Panc1 (cell line): ENCODE measurements at places on chromosomes 2 and 18.

DNA sequence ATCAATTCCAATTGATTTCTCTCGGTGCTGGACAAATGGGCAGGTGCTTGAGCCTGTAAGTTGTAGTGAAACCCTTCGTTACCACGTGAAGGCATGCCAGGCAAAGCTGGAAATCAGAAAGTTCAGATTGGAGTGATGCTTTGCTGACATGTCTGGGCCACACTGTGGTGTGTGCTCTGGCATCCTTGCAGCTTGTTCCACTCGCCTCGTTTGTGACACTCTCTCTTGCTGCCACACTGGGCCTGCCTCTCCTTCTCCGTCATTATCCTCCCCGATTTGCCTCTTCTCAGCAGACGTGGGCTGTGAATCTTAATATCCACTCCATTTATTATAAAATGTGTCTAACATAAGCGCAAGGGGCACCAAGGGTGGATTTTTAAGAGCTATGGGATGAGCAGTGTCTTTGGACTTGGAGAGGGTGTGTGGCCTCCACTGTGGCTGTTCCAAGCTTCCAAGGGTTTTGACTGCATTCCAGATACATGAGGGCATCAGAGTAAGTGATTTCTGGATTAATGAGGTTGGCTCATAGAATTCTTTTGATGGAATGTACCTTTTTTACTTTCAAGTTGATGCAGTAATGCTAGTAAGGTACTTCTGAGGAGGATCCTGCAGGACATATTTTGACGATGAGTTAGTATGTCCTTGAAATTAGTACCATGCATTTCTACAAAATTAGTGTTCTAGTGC is 238.8 kb downstream of the TPGS2 start:
- DNase-seq: no peak

DNA sequence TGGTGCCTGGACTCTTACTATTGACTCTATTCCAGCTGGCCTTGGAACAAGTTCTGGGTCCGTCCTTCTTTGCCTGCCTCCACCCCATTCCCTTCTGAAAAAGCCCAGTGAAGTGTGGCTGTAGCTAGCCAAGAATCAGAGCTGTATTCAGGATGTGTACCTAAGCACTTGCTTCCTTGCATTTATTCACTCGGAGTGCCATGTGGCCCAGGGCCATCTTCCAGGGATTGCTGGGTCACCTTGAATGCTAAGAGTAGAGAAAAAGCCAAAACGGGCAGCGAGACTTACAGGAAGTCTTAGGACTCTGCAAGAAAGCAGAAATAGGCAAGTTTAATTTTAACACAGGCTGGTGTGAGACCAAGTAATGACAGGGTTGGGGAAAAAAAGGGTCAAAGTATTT is 4.1 kb downstream of the ITGA6 start:
- no peak for DNase-seq

- DNase-seq: no peak
Measured at GRCh38 chr18:6606411-6607085, 123.0 kb upstream of the ARHGAP28 start.

DNA sequence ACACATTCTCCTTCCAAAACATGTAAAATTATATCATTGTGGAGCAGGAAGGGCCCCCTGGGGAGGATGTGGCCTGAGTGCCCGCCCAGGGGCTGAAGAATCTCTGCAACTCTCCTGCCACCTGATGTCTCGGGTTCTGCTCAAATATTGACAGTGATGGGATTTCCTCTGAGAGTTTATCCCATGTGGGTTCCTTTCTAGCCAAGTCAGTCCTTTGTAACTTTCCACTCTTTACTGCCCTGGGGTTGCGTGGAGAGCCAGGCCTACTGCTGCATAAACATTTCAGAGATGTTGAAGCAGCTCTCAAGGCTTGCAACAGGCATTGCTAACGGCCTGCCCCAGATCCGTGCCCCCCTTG is 4.0 kb upstream of the RAB17 start:
- no peak for DNase-seq

- no peak for DNase-seq
Measured at GRCh38 chr2:197280015-197280702, 30.4 kb downstream of the ANKRD44 start.

DNA sequence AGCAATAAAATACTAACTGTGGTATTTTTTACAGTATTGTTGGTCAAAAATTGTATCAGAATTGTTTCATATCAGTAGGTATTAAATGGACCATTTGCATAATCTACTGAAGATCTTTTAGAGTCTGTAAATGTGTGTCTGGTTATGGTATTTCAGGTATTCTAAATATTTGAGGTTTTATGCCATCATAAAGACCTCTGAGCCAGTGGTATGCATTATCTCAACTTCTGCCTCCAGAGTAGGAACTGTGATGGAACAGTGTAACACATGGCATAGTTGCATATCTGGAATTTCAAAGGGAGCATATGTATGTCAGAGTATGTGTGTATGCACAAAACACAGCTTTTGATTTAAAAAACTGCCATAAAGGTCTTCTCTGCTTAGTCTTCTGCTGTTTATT is 15.4 kb downstream of the GREB1L start:
- no peak for DNase-seq

- DNase-seq: no peak
Measured at GRCh38 chr2:16170675-16171424, 230.5 kb downstream of the MYCN start.

DNA sequence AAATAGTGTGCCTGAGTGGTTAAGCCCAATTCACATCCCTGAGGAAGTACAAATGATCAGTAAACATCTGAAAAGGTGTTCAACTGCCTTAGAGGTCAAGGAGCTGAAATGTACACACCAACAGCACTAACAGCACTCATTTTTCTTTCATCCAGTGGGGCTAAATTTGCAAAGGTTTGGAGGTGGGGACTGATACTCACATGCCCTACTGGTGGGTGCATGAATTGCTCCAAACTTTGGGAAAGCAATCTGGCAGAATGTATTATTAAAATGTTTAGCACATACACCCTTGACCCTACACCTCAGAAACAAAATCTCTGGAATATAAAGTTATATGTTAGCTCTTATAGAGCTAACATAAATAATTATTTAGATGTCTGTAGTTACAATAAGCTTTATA is 19.0 kb upstream of the FAM178B start:
- DNase-seq: no peak

GRCh38 chr2:76851000-76851399 is 671.2 kb downstream of the LRRTM4 start:
- DNase-seq: no peak

GRCh38 chr2:51781691-51782090 is 749.8 kb upstream of the NRXN1 start:
- DNase-seq: no peak

GRCh38 chr18:74141667-74142066 is 6.0 kb downstream of the FBXO15 start:
- no peak for DNase-seq

GRCh38 chr18:31195063-31195462 is 32.4 kb upstream of the DSC1 start:
- DNase-seq: no peak

GRCh38 chr2:197092431-197092830 is 165.9 kb upstream of the PGAP1 start:
- no peak for DNase-seq

- no peak for DNase-seq
Measured at GRCh38 chr2:198874472-198874858, 583.3 kb downstream of the SATB2 start.

- DNase-seq: no peak
Measured at GRCh38 chr18:23053776-23054457, 81.4 kb upstream of the CABLES1 start.

- DNase-seq: no peak
Measured at GRCh38 chr2:238510911-238511613, 84.3 kb downstream of the ASB1 start.

DNA sequence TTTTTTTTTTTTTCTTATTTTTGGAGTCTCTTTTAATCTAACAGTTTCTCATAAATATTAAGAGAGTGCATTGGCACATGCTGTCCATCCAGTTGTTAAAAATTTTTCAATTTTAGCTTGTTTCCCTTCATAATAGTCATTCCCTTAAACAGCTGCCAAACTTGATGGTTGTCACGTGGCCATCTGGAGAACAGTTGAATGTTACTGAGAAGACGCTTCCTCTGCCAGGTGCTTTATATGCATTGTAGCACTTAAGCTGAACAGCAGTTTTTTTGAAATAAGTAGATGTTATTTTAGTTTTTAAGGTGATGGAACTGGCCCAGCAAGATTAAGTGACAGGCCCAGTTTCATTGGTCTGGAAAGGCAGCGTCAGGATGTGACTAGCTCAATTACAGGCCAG is 3.3 kb downstream of the SMARCAL1 start:
- DNase-seq: no peak

DNA sequence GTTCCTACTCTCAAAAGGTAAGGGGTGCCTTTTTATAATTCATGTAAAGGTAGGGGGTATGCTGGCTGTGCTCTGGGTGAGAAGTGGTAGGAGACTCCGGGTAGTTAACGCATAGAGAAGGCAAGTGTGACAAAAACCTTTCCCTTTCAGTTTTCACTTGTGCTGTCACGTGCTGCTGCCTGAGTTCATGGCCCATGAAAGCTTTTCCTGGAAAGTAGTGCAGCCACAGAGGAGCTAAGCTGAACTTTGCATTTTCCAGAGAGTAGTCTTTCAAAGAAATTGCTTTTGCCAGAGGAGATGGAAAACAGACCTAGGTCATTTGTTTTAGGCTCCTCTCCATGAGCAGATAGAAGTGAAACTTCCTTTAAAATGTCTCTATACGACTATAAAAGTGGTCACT is 44.7 kb downstream of the THSD7B start:
- DNase-seq: no peak

GRCh38 chr2:218307415-218308090 is 15.2 kb upstream of the TMBIM1 start:
- DNase-seq: no peak

GRCh38 chr2:137910641-137911040 is 53.6 kb upstream of the HNMT start:
- DNase-seq: no peak

DNA sequence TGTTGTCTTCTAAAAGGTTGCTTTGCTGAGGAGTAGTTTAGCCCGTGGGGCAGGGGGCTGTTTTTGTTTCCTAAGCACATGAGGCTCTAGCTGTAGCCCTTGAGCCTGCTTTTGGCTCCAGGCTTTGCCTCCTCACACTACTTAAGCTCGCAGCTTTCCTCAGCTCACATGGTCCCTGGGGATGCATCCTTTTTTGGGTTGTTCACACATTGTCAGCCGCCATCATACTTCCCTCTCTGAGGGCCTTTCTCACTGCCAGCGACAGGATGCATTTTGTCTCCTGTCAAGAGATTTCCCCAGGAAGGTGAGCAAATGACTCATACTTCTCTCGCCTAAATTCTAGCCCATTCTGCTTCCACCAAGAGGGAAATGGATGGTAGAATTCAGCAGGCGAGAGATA is 279.5 kb upstream of the PKDCC start:
- no peak for DNase-seq
